ENCODE measurements at places on chromosomes 16 and 17. TPM values are rescaled to one million over a fixed set of nuclear protein-coding genes. Genes with fewer than 3 reads are reported as not detected.

The LRRC75A gene
- total RNA-seq: 26.2 TPM

DNA sequence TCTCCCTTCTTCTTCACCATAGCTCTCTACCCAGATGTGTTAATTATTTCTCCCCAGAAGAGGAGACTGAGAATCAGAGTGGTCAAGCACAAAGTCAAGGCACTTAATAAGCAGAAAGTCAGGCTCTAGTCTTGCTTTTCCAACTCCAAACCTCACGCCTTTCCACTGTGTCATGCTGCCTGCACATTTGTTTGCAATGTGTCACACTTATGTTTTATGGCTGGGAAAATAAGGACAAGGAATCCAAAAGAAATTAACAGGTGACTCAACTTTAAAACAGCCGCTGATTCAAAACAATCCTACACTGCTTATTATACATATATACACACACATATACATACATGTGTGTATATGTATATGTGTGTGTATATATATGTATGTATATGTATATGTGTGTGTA, 255.7 kb upstream of the DYNLRB2 start:
- no peaks in the 10 kb centered on the region for H3K36me3 ChIP-seq
- no peaks in the 10 kb centered on the region for H3K4me1 ChIP-seq
- no peaks in the 10 kb centered on the region for H3K27me3 ChIP-seq
- DNase-seq: no peak

DNA sequence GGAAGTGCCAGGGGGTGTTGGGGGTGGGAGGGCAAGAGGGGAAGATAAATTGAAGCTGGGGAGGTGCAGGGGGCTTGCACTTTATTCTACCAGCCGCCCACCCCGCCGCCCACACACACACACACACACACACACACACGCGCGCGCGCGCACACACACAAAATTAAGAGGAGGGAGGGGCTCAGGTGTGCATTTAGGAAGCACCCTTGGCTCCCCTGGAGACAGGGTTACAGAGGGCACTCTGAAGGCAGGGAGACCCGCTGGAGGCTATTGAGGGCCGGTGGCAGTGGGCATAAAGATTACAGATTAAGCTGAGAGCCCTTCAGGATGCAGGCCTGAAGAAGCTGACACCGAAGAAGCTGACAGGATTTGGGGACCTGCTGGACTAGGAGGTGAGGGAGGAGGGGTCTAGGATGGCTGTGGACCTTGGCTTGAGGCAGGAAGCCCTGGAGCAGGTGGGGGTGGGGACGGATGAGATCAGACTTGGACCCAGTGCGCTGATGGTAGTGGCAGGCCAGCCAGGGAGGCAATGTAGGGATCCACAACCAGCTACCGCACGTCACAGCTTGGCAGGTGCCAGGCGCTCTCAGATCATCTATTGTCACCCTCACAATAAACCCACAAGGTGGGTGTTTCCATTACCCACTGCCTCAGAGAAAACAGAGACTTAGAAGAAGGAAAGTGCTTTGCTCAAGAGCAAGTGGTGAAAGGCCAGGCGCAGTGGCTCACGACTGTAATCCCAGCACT, 772 bp upstream of the SAMD14 start:
- H3K4me1 ChIP-seq: peaks cover 37% of the 10 kb centered on the region
- H3K4me3 ChIP-seq: peak overlapping the region; percentile 69
- no peak overlapping the region for H3K27ac ChIP-seq
- DNase-seq: peak; percentile 81
- peaks cover 42% of the 10 kb centered on the region for H3K27me3 ChIP-seq

- no peaks in the 10 kb centered on the region for H3K27me3 ChIP-seq
- peaks cover 6% of the 10 kb centered on the region for H3K4me1 ChIP-seq
- peak; percentile 89 for DNase-seq
- H3K27ac ChIP-seq: no peak overlapping the region
Observed at GRCh38 chr16:18969050-18969854, 14.5 kb upstream of the TMC7 start.

- peaks cover 23% of the 10 kb centered on the region for H3K4me1 ChIP-seq
- H3K36me3 ChIP-seq: peaks cover 2% of the 10 kb centered on the region
- peak overlapping the region; percentile 98 for H3K27ac ChIP-seq
Observed at GRCh38 chr17:44200478-44201155, 933 bp upstream of the ATXN7L3 start.

The KRT33B gene
- not detected for total RNA-seq

The SLC13A2 gene
- not detected for total RNA-seq

GRCh38 chr17:76335716-76336381, 17.9 kb downstream of the PRPSAP1 start:
- H3K27me3 ChIP-seq: no peaks in the 10 kb centered on the region
- DNase-seq: no peak
- no peak overlapping the region for H3K4me3 ChIP-seq
- H3K36me3 ChIP-seq: no peaks in the 10 kb centered on the region

DNA sequence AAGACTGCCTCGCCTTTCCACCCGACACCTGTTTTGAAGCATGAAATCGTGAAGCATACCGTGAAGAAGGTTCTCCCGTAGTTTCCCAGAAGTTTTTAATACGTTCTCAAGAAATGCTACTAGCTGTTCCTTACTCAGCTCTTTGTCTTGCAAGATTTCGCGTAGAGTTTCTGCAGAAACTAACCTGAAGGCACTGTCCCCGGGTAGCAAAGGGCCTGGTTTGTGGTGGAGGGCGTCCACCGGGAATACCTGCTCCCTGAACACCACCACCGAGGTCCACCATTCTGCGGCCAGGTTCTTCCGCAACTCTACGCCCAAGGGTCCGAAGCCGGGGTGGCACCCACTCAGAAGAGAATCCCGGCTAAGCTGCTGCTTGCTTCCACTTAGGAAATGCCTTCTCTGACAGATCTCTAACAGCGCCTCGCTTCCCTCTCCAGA, 487 bp downstream of the POLG2 start:
- H3K27ac ChIP-seq: 0 out of 2 replicates have a peak overlapping the region, but pooled peaks have one; percentile 18
- peaks cover 10% of the 10 kb centered on the region for H3K4me1 ChIP-seq
- peak overlapping the region; percentile 60 for H3K4me3 ChIP-seq

- no peaks in the 10 kb centered on the region for H3K27me3 ChIP-seq
- H3K4me1 ChIP-seq: no peaks in the 10 kb centered on the region
- no peak for DNase-seq
- H3K27ac ChIP-seq: no peak overlapping the region
- H3K36me3 ChIP-seq: no peaks in the 10 kb centered on the region
Observed at GRCh38 chr16:15906439-15906838, 18.0 kb upstream of the CEP20 start.

DNA sequence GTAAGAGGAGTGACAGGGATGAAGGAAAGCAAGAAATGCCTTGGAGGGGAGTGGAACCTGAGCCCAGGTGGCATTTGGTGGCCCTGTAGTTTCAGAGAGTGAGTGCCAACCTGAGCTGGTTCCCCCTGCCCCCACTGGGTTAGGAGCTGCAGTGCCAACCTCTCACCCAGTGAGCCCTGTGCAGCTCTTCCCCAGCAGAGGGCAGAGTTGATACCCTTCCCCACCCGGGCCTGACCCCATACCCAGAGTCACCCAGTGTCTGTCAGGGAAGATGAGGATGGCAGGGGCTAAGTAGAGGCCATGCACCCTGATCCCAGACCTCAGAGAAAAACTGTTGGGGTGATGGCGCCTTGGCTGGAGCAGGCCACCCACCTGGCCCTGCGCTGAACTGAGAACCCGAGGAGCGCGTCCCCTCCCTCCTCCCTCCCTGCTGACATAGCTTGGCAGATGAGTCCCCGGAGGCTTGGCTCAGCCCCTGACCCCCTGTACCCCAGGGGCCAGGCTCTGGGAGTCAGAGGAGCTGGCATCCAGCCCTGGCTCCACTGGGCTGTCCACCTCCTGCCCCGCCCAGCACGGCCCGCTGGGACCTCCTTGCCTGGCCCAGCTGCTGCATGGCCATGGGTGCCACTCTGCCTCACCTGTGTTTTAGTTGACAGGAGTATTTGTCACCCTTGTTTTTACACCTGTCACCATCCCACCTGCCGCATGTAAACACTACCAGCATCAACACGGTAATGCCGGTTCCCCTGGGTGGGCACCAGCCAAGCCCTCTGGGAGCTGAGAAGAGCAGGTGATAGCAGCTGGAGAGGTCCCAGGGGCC, 113.9 kb downstream of the AMFR start:
- no peaks in the 10 kb centered on the region for H3K27me3 ChIP-seq
- H3K4me3 ChIP-seq: no peak overlapping the region
- H3K4me1 ChIP-seq: no peaks in the 10 kb centered on the region
- peak; percentile 35 for DNase-seq
- H3K27ac ChIP-seq: no peak overlapping the region
- H3K36me3 ChIP-seq: no peaks in the 10 kb centered on the region

GRCh38 chr17:8463099-8463498, 27.4 kb downstream of the NDEL1 start:
- H3K36me3 ChIP-seq: peaks cover 3% of the 10 kb centered on the region
- H3K4me3 ChIP-seq: no peak overlapping the region
- peaks cover 6% of the 10 kb centered on the region for H3K4me1 ChIP-seq
- no peaks in the 10 kb centered on the region for H3K27me3 ChIP-seq
- no peak for DNase-seq

DNA sequence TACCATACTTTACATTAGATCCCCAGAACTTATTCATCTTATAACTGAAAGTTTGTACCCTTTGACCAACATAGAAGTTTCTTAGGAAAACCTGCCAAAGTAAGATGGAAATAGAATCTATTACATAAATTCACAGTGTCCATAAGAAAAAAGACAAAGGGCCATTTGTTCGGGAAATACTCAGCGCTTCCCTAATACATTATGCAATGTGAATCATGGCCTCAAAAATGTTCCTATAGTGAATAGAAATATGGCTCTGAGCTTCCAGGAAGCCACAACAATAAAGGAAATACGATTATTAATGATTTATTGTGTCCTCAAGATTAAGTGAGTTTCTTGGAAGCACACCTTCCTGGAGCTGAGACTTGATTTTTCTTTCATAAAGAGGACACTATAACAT, 51.5 kb downstream of the GPRC5B start:
- DNase-seq: no peak
- H3K4me3 ChIP-seq: no peak overlapping the region
- no peaks in the 10 kb centered on the region for H3K36me3 ChIP-seq
- H3K27me3 ChIP-seq: no peaks in the 10 kb centered on the region

GRCh38 chr16:66355526-66355925, 11.0 kb upstream of the CDH5 start:
- no peaks in the 10 kb centered on the region for H3K4me1 ChIP-seq
- no peaks in the 10 kb centered on the region for H3K36me3 ChIP-seq
- H3K27me3 ChIP-seq: no peaks in the 10 kb centered on the region

DNA sequence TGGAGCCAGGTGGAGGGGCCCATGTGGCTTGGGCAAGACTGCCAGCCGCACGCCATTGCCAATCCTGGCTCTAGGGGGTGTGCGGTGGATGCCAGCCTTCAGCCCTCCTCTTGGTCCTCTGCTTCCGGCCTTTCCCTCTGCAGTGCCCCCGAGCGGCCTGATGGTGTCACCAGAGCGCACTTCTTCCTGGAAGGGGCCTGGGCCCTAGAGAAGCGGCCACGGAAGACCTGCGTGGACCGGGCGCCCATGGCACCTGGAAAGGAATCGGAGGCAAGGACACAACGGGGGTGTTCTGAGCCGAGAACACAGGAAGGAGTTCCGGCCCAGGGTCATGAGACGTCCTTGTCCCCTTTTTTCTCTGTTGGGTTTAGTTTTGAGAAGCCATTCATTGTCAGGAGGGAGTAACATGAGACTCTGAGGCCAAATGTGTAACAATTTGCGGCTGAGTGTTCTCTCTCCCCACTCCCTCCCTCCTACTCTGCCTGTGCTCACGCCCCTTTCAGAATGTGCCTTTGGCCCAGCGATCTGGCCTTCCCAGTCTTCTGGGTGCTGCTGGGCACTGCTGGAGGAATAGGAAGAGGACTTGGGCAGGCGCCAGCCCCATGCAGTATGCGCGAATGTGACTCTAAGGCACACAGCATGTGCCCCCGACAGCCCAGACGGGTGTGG, 92.8 kb downstream of the IRX3 start:
- H3K27me3 ChIP-seq: no peaks in the 10 kb centered on the region
- peak overlapping the region; percentile 56 for H3K4me3 ChIP-seq
- no peaks in the 10 kb centered on the region for H3K4me1 ChIP-seq
- no peak overlapping the region for H3K27ac ChIP-seq
- H3K36me3 ChIP-seq: no peaks in the 10 kb centered on the region

The CTF1 gene
- 0.54 TPM for total RNA-seq

DNA sequence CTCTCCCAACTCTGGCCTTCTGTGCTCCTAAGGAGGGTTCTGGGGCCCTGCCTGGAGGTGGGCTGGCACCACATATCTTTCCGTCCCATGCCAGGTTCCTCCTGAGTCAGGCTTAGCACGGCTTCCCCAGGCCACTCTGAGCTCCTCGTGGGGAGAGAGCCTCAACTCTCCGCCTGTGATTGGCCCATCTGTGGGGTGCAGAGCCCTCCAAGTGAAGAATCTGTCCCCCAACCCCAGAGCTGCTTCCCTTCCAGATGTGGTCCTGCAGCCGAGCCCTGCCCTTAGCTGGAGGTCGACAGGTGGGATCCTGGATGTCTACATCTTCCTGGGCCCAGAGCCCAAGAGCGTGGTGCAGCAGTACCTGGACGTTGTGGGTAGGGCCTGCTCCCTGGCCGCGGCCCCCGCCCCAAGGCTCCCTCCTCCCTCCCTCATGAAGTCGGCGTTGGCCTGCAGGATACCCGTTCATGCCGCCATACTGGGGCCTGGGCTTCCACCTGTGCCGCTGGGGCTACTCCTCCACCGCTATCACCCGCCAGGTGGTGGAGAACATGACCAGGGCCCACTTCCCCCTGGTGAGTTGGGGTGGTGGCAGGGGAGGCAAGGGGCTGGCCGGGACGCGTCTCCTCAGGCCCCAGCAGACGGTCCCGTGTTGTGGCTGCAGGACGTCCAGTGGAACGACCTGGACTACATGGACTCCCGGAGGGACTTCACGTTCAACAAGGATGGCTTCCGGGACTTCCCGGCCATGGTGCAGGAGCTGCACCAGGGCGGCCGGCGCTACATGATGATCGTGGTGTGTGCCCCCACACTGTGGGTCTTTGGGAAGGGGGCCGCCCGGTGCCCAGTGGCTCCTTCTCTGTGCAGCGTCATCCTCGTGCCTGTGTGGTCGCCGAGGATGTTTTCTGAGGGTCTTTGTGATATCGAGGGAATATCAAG, 6.9 kb downstream of the GAA start:
- DNase-seq: no peak
- no peak overlapping the region for H3K4me3 ChIP-seq
- no peaks in the 10 kb centered on the region for H3K27me3 ChIP-seq
- no peak overlapping the region for H3K27ac ChIP-seq
- H3K4me1 ChIP-seq: peaks cover 2% of the 10 kb centered on the region

The BAIAP2 gene
- total RNA-seq: 22.7 TPM

DNA sequence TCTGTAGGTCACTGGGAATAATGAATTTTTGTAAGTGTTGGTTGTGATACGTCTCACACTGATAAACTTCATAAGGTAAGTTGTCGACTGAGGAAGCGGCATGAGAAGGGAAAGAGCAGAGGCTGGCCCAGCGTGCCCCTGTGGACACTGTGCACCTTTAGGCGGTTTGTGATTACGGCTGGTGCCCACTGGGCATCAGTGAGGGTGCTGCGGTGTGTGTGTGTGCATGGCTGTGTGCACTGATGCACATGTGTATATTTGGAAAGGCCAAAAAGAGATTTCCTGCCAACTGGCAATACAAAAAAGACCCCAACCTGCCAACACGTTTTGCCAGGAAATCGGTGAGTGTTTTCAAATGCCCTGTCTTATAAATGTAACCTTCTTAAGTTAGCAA, 11.9 kb downstream of the IRF8 start:
- H3K27ac ChIP-seq: no peak overlapping the region
- no peak overlapping the region for H3K4me3 ChIP-seq
- no peaks in the 10 kb centered on the region for H3K36me3 ChIP-seq
- no peaks in the 10 kb centered on the region for H3K27me3 ChIP-seq
- DNase-seq: no peak

The CSH2 gene
- total RNA-seq: not detected
